EL (cell line): ENCODE measurements at places on chromosomes 1 and 21.

DNA sequence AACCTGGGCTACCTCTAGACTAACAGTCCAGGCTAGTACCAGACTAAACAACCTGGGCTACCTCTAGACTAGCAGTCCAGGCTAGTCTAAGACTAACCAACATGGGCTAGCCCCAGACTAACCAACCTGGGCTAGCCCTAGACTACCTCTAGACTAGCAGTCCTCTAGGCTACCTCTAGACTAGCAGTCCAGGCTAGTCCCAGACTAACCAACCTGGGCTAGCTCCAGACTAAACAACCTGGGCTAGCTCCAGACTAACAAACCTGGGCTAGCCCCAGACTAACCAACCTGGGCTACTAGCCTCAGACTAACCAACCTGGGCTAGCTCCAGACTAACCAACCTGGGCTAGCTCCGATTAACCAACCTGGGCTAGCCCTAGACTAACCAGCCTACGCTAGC is 2.0 kb downstream of the TFF2 start:
- no peak for DNase-seq

DNA sequence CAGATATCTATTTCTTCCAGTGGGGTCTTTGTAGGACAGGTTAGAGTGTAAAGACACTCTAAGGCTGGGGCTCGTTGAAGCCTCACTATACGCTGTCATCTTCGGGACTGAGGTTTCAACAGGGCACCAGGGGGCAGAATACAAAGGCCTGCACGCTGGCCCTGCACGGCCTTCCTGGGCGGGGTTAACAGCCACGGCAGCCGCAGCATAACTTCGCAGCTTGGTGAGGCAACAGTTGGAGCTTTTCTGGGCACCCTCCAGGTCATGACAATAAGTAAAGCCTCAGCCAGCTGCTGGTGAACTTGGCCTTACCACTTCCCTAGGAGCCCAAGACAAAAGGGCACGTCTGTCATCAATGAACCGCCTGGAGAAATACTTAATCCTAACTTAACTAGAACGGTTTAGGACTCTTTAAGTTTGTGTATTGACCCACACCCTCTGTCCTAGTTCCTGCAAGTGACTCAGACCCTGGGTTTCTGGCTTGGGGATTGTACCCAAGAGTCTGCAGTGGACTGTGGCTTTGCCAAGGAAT is 2.3 kb upstream of the RUNX1 start:
- DNase-seq = peak; percentile 87

DNA sequence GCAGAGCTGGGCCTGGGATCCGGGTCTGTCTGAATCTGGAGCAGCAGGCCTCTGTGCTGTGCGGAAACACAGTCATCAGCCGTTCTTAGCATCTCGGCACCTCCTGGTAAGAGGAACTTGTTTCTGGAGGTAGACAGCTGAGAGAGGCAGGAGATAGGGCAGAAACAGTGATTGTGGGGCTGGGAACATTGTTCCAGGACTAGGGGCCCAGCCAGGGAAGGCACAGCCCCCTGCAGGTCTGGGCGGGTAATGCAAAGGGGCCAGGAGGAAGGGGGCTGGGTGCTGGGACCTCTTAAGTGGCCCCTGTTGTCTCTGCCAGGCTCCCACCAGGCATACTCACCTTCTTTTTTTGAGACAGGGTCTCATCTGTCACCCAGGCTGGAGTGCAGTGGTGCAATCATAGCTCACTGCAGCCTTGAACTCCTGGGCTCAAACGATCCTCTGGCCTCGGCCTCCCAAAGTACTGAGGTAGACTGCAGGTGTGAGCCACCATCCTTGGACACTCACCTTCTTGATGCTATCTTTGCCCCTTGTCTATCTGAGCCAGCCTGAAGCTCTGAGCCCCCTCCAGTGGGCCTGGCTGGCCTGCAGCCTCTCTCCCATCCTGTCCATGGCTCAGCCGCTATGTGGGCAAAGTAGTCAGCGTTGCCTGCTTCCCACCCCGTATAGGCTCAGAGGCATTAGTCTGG is 134.3 kb upstream of the ZBTB40 start:
- DNase-seq = peak; percentile 19

DNA sequence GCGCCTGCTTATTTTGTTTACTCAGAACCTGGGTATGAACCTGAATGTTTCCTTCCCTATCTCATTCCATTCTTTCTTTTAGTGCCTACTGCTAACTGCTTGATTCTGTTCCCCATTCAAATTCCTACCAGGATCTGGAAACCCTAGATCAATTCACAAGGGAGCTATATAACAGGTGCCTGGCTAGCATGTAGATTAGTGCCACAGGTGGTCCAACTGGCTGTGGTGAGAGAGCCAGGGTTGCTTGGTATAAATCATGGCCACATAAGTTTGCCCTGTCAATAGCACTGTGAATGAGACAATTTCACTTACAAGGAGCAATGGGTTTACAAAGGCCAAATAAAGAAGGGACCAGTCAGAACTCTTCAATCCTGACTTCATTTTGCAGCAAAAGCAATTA is 6.6 kb upstream of the PRPF38B start:
- no peak for DNase-seq

- no peak for DNase-seq
Measured at GRCh38 chr1:236514703-236515442, 8.9 kb upstream of the LGALS8 start.

- no peak for DNase-seq
Measured at GRCh38 chr1:104760017-104760416, 1010.3 kb downstream of the AMY1C start.

GRCh38 chr1:116667575-116668105 is at the start of gene IGSF3:
IGSF3 (minus strand) TSS chr1:116667733; CDS start chr1:116666326, 1,407 bp downstream.
- peak; percentile 58 for DNase-seq

- no peak for DNase-seq
Measured at GRCh38 chr1:147526501-147526900, 14.8 kb upstream of the BCL9 start.
